ENCODE measurements at places on chromosomes 16 and 17.

- peak; percentile 47 for DNase-seq
Observed at GRCh38 chr16:21156767-21157467, 1.6 kb upstream of the LDAF1 start.

DNA sequence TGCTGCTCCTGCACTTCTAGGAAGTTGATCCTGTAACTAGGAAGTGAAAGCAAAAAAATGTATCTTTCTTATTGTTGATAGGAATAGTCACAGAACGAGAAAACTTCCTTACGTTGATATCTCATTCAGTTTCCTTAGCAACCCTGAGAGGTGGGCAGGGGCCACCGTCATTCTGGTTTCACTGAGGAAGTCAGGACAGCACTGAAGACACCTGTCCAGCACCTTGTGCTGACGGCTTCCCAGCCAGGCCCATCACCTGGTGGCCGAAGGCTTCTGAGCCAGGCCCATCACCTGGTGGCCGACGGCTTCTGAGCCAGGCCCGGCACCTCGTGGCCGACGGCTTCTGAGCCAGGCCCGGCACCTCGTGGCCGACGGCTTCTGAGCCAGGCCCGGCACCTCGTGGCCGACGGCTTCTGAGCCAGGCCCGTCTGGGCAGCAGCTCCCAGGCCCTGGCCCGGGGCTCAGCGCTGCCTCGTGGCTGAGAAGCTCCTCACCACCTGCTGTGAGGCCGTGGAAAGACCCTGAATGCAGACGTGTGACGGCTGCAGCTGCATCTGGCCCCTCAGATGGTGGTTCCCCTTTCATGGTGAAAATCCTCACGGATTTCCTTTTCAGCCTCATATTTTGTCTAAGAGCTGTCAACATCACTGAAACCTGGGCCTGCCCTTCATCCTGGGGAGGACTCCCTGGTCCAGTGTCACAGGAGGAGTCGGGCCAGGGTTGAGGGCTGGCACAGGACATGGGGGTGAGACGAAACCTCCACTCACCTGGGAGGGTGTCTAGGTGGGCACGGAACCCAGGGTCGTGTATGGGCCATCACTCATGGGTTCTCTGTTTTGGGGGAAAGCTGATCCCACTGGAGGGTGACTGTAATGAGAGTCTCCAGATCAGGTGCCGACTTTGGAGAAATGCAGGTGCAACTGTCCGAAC, 33.0 kb upstream of the ZNF750 start:
- DNase-seq = no peak

- DNase-seq = no peak
Observed at GRCh38 chr17:11736613-11737312, 138.5 kb downstream of the DNAH9 start.

- no peak for DNase-seq
Observed at GRCh38 chr17:1447052-1447451, 9.0 kb downstream of the CRK start.

GRCh38 chr16:27676839-27677238, 126.9 kb downstream of the KATNIP start:
- no peak for DNase-seq

DNA sequence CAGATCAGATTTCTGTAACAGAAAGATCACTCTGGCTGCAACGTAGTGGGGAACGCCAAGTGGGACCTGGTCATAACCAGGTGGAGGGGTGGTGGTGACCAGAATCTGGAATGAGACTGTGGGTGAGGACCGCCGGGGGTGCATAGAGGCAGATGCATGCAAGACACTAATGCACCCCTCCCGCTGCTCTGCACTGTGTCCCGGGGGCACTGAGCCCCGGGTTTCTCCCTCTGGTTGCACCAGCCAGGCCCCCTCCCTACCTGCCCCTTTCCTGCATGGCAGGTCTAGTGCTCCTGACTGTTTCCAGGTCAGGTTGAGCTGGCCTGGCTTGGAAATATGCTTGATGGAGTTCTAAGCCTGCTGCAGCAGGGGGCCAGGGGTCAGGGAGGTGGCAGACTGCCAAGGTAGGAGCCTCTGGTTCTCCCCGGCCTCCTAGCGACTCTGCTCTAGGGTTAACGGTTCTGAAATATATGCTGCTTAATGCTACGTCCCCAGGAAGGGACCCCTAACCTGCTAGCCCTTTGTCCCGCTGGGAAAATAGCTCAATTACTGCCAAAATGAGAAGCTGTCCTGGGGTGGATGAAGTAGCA, 94.3 kb downstream of the SDK2 start:
- DNase-seq = no peak

- DNase-seq = no peak
Observed at GRCh38 chr17:50834429-50835300, 721 bp upstream of the WFIKKN2 start.

GRCh38 chr17:33732116-33732515, 439.0 kb upstream of the ASIC2 start:
- DNase-seq = no peak

DNA sequence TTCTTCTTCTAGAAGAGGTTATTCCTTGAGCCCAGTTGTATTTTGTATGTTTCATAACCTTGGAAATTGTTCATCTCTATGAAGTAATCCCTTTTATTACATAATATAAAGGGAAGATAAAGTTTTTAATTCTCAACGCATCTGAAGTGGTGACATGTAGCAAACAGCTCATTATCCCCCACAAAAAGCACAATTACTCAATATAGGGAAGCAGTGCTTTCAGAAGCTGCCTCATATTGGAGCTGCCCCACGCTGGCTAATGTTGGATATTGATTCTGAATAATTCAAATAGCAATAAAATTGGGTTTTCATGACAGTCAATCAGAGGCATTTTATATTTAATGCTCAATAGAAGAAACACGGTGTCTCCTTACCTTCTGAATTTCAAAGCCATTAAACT, 604.3 kb upstream of the RBFOX1 start:
- DNase-seq = no peak

DNA sequence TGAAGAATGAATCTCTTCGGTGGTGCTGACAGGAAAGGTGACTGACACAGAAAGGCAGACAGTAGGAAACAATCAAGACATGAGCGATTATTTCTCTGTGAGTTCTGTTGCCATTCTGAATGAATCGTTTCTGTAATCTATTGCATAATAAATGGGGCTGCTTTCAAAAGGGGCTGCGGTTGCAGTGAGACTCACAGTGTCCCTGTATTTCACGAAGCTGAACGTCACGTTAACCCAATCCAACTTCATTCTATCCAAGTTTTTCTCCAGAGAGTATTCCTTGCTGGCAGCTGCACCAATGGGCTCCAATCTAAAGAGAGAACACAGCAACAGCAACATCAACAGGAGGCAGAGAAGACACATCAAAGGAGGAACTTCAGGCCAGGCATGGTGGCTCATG, 75.4 kb downstream of the DNAH3 start:
- DNase-seq = no peak

DNA sequence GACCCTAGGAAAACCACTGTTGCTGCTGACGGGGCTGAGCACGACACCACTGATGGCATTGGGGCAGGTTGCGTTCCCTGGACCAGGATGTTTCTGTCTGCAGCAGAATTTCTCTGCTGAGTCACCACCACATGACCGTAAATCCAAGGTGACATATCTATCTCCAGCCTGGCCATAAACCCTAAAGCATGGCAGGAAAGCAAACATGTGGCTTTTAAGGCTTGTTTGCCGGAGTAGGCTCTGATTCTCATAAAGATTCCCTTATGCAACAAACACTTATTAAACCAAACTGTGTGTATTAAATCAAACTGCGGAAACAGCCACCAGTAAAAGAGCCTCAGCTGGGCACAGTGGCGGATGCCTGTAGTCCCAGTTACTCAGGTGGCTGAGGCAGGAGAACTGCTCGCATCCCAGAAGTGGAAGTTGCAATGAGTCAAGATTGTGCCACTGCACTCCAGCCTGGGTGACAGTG, 17.3 kb downstream of the MPHOSPH6 start:
- DNase-seq = no peak

- no peak for DNase-seq
Observed at GRCh38 chr17:79048826-79049755, 25.1 kb downstream of the C1QTNF1 start.

DNA sequence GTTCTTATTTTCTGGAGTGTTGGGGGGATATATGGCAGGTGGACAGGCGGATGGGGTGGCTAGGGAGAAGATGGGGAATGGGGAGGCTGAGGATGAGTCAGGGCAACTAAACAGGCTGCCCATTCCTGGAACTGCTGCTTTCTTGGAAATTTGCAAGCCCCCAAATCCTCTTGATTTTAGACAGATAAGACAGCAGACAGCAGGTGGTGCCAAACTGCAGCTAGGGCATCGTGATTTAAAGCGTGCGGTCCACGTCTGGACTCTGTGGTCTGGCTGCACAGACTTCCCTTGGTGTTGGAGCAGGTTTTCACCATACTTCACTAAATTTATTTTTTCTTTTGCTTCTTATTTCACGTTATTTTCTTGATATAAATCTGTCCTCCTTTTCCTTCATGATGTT, 10.9 kb upstream of the KRT24 start:
- DNase-seq = no peak

DNA sequence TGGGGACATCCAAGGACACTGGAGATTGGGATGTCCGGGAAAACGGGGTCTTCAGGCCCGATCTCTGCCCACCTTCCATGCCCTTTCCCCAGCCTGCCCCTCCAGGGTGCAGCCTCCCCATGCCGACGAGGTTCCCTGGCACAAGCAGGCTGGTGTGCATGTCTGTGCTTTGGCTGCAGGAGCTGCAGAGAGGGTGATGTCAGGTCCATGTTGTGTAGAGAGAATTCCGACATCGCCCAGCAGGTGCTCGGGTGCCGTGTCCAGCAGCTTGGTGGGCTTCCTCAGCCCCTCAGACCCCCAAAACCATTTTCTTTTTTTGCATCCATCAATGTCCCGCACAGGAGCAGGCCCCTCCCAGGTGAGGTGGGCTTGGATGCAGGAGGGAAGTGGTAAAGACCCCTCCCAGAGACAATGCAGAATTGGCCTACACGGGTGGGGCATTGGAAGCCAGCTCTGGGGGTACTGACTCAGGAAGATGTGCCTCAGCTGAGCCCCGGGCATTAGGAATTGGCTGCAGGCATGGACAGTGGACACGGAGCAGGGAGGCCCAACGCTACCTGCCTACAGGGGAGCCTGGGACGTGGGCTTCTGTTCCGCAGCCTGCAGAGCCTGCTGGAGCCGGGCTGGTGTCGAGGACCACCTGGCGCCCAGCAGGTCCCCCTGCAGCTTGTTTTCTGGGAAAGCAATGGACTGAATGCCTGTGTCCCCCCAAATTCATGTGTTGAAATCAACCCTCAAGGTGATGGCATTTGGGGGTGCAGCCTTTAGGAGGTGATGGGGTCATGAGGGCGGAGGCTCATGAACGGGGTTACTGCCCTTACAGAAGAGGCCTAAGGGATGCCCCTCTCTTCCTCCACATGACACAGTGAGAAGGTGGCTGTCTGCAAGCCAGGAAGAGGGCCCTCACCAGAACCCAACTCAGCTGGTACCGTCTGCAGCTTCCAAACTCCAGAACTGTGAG, 97.5 kb downstream of the METRNL start:
- DNase-seq = no peak

GRCh38 chr16:12210258-12210880, 233.8 kb downstream of the SNX29 start:
- DNase-seq = no peak

DNA sequence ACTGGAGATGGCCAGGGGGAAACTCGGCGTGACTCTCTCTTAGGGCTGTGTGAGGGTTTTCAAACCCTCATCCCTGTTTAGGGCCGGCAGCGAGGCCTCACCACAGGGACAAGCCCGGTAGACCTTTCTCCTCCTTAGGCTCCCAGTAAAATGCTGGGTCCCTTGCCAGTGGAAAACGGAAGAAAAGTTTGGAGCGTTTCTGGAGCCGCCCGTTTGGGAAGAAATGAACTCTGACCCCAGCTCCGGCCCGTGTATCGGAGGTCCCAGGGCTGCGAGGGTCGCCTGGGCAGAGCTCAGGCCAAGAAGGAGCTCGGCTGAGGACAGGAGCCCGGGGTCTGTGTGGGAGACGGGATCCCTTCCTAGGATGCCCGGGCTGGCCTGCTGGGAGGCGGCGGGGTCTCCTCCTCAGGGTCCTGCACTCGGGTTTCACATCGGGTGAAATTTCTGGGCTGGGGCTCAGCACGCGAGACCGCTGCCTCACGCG, 23.2 kb downstream of the ZNF213 start:
- DNase-seq = no peak

- no peak for DNase-seq
Observed at GRCh38 chr17:79513206-79513605, 97.6 kb downstream of the RBFOX3 start.

GRCh38 chr17:73474370-73474988, 162.7 kb upstream of the CDC42EP4 start:
- peak; percentile 47 for DNase-seq

DNA sequence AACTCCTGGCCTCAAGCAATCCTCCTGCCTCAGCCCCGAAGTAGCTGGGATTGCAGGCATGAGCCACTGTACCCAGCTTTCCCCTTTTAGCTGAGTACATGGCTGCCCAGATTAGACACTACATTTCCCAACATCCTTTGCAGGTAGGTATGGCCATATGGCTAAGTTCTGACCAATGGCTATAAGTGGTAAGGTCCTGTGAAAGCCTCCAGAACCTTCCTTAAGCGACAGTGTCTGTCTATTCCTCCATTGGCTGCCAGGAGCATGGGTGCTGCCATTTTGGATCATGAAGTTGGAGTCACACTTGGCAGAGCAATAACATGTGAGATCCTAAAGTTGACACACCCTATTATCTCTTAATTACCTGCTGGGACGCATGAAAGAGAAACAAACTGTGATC, 24.4 kb upstream of the CRHR1 start:
- no peak for DNase-seq

DNA sequence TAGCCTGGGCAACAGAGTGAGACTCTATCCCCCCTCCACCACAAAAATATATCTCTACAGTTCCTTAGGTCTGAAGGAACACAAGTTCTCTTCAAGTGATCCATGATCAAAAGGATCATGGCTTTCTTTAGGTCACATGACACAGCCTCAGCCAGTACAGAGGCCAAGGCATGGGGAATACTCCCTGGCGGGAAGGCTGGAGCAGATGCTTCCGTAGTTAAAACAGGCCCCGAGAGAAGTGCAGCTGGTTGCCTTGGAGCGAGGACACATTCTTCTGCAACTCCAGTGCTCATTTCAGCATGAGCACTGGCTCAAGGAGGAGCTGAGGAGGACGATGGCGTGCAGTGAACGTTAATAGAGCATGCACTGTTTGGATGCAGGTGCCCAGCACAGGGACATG, 13.5 kb downstream of the CDIP1 start:
- DNase-seq = no peak

- no peak for DNase-seq
Observed at GRCh38 chr16:71540-72401, 660 bp downstream of the RHBDF1 start.

- no peak for DNase-seq
Observed at GRCh38 chr16:69903865-69904415, 47.2 kb upstream of the CLEC18A start.

Data from left lobe of liver (tissue), 2 donors.